GM04503 (cell line): ENCODE measurements at places on chromosomes 2 and 18.

- DNase-seq, result no peak
Observed at GRCh38 chr18:6537475-6537874, 122.8 kb upstream of the L3MBTL4 start.

DNA sequence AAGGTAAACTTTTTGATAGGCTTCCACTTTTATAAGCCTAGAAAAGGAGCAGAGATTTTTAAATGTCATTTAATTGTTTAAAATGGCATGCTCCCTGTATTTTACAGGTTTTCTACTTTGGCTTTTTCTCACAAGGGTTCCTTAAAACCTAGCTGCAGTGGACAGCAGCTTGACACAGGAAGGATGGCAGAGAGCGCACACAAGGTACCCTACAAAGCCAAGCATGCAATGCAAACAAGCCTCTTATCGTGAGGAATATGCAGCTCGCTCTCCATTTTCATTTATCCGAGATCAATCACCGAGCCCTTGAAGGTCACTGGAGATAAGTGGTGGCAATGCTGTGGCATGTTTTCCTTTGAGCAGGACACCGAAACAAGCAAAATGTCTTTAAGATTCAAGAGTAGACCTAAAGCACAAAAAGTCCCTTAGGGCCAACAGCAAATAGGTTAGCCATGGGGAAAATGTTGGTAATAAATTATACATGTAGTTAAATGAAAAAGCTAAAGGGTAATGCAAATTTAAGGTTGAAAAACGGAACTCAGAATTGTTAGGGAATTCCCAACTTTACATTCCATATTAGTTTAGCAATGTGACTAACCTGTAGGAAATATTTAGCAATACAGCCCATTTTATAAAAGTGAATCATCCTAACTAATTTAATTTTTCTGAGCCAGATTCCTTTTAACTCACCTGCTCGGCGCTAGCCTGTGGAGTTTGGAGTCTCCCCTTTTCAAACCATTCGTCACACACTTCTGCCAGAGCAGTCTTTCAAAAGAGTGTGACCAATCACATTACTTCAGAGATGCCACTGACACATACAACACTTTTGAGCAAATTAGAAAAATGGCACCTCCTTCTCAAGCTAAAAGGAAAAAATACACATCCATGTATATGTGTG lies 337.9 kb upstream of the PKDCC start:
- no peak for DNase-seq

GRCh38 chr2:173410579-173410978 lies 55.9 kb downstream of the CDCA7 start:
- no peak for DNase-seq

DNA sequence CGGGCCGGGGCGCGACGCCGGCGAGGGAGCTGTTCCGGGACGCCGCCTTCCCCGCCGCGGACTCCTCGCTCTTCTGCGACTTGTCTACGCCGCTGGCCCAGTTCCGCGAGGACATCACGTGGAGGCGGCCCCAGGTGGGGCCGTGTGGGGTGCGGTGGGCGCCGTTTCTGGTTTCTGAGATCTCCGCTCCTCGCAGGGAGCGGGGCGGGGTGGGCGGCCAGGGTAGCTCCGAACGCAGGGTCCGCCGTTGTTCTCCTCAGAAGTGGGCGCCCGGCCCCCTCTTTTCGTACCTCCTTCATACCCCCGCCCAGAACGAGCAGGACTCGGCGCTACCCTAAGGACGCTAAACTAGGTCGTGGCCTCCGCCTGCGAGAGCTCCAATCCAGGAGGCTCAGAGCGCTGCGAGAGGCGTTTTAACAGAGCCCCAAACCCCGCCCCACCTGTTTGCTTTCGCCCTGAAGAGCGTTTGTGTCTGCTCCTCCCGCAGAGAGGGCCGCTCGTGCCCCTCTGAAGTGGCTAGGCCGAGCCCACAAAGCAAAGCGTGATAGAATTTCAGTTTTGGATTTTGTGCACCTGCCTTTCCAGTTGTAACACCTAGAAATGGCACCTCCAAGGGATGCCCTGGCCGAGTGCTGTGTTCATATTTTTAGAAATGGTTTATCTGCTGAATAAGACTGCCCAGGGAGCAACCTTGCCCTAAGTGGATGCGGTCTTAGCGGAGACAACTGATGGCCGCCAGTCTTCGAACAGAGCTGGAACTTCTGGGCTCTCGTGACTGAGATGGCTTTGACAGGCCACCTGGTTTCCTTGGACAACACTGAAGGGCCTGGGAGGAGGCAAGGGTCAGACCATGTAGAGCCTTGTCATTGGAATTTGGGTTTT lies 626 bp downstream of the CAPN10 start:
- DNase-seq, result no peak

GRCh38 chr2:23385748-23386338 lies 864 bp downstream of the KLHL29 start:
- DNase-seq, result no peak

DNA sequence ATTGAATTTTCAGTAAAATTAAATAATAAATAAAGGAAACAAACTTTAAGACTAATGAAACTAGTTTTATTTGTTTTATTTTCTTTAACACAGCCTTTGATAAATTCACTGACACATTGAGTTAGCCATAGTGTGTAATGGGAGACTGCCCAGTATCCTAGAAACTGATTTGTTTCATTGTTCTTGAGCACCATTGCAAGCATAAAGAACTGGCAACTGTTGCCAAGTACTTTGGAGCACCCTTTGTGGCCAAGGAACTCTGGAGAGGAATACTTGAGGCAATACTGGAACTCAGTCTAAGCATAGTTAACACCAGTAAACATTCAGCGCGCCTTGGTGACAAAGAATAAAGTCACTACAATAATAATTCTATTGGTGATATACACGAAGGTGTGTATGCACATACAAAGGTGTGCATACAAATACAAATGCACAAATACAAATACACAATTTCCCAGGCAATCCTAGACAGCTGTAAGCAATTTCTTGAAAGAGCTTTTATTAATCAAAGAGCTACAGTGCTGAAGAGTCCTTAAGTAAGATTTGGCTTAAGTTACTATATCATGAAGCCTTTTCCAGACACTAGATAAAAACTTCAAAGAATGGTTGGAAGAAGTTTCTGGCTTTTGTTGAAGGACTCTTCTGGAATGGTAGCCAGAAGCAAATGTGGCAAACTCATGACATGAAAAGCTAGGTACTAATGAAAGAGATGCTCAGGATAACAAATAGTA lies 1371.2 kb downstream of the LRP1B start:
- no peak for DNase-seq

DNA sequence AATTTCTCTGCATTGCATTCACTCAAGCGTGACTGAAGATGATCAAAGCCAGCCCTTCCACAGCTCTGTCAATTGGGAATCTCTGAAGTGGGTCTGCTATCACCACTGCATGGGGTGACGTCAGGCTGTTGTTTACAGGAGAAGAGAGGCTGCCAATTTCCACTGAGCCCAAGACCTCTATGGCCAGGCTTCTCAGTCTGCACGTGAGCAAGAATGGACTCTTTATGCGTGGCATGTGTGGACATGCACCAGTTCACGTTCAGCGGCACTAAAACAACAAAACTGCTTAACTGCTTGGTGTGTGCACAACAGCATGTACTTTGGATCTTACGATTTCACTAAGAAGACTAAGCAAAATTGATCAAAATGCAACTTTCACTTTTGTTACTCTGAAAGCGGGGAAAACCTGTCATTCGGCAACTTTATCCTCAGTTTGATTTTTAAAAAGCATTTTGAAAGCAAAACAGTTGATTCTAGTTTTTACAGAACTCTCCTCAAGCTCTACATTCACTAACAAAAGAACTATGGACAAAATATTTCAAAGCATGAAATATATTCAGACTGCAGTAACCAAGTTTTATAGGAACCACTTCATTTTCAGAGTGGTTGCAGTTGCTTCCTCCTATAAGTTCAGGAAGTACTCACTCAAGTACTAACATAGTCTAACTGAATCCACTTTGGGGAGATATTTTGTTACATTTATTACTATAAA lies 77.0 kb upstream of the SERTAD2 start:
- DNase-seq, result no peak

GRCh38 chr2:169237286-169237685 lies 125.0 kb downstream of the LRP2 start:
- DNase-seq, result no peak

DNA sequence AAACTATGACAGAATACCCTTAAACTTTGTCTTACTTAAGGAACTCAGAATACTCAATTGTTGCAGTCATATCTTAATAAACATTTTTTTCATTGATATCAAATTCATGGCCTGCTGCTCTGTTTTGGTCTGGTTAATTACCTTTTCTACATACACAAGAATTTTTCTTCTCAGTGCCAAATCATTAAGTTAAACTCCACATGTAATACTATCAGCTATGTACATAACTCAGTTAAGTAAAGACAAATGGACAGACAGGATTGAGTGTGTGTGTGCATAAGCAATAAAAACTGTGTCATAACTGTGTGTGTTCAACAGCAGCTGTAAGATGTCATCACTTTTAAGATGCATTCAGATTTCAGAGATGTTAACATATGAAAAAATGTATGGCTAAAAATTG lies 34.4 kb downstream of the VRK2 start:
- no peak for DNase-seq

GRCh38 chr2:69807821-69808540 lies 21.5 kb upstream of the GMCL1 start:
- DNase-seq, result no peak

GRCh38 chr2:179139506-179139905 lies 89.6 kb upstream of the CCDC141 start:
- no peak for DNase-seq

DNA sequence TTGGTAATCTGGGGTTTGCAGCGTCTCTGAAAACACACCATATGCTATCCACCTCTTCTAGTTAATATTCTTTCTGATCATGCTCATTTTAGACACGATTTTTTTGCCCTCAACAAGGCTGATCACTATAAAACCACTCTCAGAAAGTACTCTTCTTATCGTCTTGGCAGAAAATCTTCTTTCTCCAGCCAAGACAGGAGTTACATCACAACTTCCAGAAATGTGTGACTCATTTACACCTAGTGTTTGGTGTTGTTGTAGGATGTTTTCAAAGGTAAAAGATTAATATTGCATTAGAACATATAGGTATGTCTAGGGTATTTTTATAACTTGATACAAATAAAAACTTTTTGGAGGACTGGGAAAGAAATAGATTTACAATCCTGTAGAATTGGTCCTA lies 138.5 kb upstream of the NETO1 start:
- no peak for DNase-seq

GRCh38 chr2:42545841-42546390 lies 22.5 kb upstream of the MTA3 start:
- no peak for DNase-seq
